ENCODE measurements at places on chromosomes 2 and 18. TPM values are rescaled to one million over a fixed set of nuclear protein-coding genes. Genes with fewer than 3 reads are reported as not detected.

DNA sequence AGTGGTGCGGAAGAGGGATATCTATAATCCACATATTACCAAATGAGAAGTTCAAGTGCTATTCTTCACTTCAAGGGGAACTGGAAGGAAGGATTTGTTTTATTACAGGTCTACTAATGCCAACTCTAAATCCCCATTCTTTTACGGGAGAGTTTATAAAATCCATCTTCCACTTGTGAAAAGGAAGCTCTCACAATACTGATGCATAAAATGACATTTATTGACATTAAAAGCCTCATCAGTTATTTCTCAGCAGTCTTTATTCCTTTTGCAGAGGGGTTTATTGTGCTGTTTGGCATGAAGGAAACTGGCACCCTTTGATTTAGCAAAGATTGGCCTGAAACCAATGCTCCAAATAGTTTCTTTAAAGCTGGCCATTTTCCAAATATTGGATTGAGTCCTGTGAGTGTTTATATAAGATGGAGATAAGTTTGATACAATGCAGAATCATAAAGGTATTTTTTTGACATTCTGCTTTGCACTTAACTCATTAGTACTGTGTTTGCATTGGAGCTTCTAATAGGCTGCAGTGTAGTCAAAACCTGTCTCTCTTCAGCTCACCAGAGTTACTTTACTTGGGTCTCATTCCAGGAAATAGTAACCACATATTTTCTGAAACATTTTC is 26.6 kb downstream of the LRP1B start:
- H3K27ac ChIP-seq = no peak overlapping the region
- H3K4me3 ChIP-seq = no peak overlapping the region
- H3K36me3 ChIP-seq = no peaks in the 10 kb centered on the region
- H3K27me3 ChIP-seq = no peaks in the 10 kb centered on the region

DNA sequence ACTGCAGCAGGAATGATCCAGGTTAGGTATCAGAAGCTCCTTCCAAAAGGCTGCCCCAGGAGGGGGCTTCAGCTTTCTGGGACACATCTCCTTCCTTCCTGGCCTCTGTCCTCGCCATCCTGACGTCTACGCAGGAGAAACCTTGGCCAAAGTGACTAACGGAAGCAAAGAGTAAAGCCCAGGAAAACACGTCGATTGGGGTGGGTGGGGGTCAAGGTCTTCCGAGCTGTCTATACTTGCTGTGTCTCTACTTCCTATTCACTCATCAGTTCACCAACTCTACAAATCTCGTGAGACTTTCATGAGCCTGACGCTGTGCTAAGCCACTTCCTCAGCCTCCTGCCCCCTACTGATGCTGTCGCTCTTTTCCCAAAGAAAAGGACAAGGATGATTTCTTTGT is 212.6 kb downstream of the TNS1 start:
- H3K4me3 ChIP-seq = peak overlapping the region; percentile 63
- H3K27me3 ChIP-seq = no peaks in the 10 kb centered on the region
- H3K36me3 ChIP-seq = no peaks in the 10 kb centered on the region
- H3K4me1 ChIP-seq = peaks cover 28% of the 10 kb centered on the region
- DNase-seq = peak; percentile 61

DNA sequence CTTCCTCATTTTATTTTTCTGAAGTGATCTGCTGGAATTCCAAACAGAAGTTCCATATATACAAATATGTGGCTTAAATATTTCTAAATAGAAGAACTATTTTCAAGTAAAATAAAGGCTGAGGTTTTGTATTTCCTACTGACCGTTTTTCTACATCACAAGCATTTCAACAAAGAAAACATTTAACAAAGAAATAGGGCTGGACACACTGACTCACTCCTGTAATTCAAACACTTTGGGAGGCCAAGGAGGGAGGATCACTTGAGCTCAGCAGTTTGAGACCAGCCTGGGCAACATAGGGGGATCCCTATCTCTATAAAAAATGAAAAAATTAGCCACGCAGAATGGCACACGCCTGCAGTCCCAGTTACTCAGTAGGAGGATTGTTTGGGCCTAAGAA is 44.6 kb downstream of the TANK start:
- H3K4me3 ChIP-seq = no peak overlapping the region
- no peak for DNase-seq
- peaks cover 2% of the 10 kb centered on the region for H3K4me1 ChIP-seq

GRCh38 chr2:55604027-55604565 is 13.3 kb downstream of the PPP4R3B start:
- peaks cover 31% of the 10 kb centered on the region for H3K4me1 ChIP-seq
- no peak for DNase-seq
- no peaks in the 10 kb centered on the region for H3K27me3 ChIP-seq
- no peak overlapping the region for H3K4me3 ChIP-seq
- peaks cover 32% of the 10 kb centered on the region for H3K36me3 ChIP-seq

GRCh38 chr2:162184359-162184758 is 32.3 kb upstream of the GCG start:
- DNase-seq = no peak
- H3K27ac ChIP-seq = no peak overlapping the region
- no peaks in the 10 kb centered on the region for H3K36me3 ChIP-seq
- H3K27me3 ChIP-seq = no peaks in the 10 kb centered on the region

MC2R gene
- not detected for total RNA-seq

CCDC68 gene
- not detected for total RNA-seq

EIF2AK2 gene
- total RNA-seq = 31.1 TPM

TLX2 gene
- total RNA-seq = 0.14 TPM

All from CD4-positive, alpha-beta T cell (primary cell).